Fibroblast of skin of back (primary cell): ENCODE measurements at places on chromosomes 16 and 17.
A peak's percentile ranks its signal among the peaks of the same experiment; 100 is the strongest.

DNA sequence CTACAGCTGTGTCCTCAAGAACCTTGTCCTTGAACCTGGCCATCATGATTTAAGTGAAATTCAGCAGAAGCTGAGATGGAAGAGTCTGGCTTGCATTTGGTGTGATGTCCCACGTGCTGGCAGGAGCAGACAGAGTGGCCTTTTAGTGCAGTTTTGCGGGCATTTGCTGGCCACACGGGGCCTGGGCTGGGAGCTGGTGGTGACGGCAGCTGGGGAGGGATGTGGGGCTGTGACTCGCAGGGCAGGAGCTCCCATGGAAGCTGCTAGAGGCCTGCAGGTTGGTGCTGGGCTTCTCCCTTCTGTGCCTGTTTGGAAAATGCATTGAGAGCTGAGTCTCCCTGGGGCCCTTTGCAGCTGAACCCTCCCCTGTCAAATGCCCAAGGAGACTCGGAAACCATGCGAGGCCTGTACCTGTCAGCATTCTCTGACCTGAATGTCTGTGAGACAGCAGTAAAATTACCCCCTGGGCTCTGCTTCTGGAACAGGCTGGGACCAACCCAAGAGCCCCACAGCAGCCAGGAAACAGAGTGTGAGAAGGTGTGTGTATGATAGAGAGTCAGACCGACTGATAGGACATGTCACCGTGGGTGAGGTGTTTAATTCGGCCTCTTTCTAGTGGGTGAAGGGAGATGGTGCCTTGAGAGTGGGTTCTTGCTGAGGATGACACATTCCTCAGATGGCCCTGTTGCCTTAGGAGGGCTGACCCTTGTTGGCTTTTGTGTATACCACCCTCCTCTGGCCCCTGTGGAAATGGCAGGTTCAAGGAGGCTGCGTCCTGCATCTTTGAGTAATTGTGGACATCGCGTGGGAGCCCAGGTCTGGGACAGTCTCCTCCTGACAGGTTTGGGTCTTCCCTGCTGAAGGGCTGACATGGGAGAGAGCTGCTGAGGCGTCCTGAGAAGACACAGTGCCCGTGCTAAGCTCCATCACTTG, 145.5 kb downstream of the MSI2 start:
- no peak for DNase-seq

GRCh38 chr16:9003322-9003721, 39.6 kb upstream of the USP7 start:
- no peak for DNase-seq

DNA sequence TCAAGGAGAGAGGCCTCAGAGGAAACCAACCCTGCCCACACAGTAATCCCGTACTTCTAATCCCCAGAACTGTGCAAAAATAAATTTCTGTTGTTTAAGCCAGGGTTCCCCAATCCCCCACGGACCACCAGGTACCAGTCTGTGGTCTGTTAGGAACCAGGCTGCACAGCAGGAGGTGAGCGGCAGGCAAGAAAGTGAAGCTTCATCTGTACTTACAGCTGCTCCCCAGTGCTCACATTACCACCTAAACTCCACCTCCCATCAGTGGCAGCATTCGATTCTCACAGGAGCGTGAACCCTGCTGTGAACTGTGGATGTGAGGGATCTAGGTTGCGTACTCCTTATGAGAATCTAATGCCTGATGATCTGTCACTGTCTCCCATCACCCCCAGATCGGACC, 101.1 kb upstream of the CDC42EP4 start:
- no peak for DNase-seq

DNA sequence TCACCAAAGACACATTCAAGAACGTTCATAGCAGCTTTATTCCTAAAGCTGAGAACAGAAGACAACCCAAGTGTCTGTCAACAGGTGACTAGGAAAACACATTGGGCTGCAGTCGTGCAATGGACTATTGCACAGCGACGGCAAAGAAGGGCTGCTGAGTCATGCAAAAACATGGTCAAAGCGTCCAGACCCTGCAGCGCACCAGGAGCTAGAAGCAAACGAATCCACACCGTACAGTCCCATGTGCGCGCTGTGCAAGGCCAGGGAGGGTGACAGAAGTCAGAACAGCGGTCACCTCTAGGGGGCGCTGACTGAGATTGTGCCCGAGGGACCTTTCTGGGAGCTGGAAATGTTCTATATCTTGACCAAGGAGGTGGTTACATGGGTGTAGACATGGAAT, 266.4 kb downstream of the MAF start:
- DNase-seq, result no peak

DNA sequence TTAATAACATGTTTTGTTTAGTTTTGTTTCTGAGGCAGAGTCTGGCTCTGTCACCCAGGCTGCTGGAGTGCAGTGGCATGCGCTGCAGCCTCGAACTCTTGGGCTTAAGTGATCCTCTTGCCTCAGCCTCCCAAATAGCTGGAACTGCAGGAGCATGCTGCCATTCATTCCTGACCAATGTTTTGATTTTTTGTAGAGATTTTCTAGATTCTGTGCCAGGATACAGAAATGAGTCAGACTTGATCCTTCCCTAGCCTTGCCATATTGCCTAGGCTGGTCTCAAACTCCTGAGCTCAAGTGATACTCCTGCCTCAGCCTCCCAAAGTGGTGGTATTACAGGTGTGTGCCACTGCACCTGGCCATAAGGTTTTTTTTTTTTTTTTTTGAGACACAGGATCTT, 17.7 kb downstream of the TAOK1 start:
- DNase-seq, result peak; percentile 32

DNA sequence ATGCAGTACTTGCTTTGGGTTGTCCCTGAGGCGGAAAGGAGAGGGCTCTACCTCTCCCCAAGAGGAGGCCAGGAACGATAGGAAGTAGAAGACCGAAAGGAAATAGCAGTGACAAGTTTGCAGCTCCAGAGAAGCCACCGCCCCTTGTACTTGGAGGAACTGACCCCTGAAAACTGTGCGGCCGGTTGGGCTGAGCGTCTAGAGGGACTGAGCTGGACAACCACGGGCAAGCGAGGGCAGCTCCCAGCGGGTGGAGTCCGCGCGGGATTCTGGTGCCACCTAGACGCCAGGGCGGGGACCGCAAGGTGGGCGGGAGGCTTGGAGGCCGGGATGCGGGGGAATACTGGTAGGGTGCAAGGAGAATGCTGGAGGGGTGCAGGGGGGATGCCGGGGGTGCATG, 1.3 kb upstream of the SLC6A4 start:
- peak; percentile 23 for DNase-seq

DNA sequence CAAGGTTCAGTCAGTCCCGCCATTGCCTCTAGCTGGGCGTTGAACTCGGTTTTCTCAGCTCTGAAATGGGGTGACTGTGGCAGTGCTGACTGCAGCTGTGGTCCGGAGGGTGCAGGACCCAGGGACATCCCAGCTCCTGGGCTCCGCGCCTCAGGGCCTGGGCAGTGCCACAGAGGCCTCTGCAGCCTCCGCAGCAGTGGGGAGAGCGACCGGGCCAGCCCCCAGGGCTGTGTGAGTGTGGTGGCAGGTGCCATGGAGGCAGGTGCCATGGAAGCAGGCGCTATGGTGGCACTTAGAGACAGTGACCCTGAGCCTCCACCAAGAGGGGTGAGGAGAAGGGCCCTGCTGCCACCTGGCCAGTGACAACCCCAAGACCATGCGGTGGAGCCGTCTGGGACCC, 30.9 kb downstream of the ZNF469 start:
- no peak for DNase-seq

DNA sequence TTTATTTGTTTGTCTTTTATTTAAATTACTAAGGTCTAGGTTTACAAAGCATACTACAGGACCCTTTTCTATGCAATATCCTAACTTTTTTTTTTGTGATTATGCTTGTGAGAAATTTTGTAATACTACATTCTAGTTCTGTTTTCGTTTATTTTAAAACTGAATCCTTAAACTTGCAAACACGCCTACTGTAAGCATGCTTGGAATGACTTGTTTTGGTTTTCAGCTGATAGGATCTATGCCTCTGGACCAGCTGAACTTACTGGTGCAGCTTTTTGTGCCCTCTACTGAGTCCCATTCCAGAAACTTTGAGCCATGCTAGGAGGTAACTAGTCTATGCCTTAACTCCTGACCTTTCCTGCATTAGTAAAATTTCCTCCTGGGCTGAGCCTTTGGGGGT, 6.0 kb downstream of the PDP2 start:
- no peak for DNase-seq

GRCh38 chr16:84341528-84342295, 26.6 kb upstream of the ATP2C2 start:
- no peak for DNase-seq

GRCh38 chr17:75722076-75722475, 817 bp downstream of the ITGB4 start:
- DNase-seq, result no peak

- DNase-seq, result peak; percentile 79
These were observed 65.2 kb upstream of the TOB1 start for GRCh38 chr17:50931144-50931908.

DNA sequence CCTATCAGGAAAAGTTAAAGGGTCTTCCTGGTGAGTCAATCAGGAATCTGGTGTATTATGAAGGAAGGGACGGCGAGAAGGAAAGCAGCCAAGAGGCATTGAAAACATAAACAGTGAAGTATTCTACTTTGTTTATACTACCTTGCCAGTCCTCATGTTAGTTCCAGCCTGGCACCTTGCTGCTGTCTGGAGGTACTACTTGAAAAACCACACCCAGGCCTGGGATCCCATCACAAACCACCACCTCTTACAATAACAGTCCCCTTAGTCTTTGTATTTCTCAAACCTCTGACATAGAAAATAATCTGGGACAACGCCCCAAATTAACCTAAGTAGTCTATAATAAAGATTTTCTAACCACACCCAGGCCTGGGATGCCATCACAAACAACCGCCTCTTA, 676.7 kb upstream of the SOX9 start:
- no peak for DNase-seq

DNA sequence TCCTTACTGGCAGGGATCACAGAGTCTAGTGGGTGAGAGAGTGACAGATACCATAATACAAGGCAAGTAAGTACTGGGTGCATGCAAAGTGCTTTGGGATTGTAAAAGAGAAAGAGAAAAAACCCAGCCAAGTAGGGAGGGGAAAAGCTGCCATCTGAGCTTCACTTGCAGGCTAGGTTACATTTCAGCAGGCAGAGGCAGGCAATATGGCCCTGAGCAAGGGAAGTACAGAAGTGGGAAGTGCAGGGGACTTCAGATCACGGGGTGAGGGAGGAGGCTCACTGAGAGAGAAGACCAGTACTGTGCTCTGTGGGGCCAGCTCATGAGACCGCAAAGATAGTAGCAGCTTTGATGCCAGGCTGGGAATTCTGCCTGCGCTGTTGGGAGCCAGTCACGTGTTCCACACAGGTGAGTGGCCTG, 230.6 kb downstream of the MSI2 start:
- DNase-seq, result no peak

DNA sequence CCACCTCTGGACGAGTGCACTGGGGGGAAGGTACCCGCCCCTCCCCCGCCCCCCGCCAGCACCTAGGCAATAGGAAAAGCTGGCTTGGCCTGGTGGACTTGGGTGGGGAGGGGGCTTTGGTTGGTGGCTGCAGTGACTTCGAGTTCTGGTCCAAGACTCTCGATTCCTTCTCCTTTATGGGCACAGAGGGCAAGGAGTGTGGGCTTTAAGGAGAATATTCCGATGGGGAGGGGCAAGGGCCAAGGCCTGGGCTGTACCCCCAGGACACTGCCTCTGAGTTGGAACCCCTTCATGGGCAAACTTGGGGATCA, 409 bp downstream of the ACSF2 start:
- no peak for DNase-seq

DNA sequence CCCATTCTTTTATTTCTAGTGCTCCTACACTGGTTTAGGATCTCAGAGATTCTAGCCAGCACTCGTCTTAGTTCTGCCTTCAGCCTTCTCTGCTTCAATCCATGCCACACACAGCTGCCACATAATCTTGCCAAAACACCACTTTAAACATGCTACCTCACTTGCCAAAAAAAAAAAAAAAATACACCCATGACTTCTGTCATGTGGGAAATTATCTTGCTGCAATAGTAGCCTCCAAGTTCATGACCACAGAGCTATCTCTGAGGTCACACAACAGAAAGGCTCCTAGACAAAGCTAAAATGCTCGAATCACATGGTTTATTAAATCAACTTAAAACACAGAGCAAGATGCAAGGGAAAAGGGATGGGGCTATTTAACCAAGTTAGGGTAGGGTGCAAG, 18.1 kb downstream of the FZD2 start:
- no peak for DNase-seq

- no peak for DNase-seq
These were observed 528 bp downstream of the PRSS27 start for GRCh38 chr16:2719328-2720063.

GRCh38 chr17:74351552-74352210, 10.0 kb downstream of the BTBD17 start:
- DNase-seq, result no peak

DNA sequence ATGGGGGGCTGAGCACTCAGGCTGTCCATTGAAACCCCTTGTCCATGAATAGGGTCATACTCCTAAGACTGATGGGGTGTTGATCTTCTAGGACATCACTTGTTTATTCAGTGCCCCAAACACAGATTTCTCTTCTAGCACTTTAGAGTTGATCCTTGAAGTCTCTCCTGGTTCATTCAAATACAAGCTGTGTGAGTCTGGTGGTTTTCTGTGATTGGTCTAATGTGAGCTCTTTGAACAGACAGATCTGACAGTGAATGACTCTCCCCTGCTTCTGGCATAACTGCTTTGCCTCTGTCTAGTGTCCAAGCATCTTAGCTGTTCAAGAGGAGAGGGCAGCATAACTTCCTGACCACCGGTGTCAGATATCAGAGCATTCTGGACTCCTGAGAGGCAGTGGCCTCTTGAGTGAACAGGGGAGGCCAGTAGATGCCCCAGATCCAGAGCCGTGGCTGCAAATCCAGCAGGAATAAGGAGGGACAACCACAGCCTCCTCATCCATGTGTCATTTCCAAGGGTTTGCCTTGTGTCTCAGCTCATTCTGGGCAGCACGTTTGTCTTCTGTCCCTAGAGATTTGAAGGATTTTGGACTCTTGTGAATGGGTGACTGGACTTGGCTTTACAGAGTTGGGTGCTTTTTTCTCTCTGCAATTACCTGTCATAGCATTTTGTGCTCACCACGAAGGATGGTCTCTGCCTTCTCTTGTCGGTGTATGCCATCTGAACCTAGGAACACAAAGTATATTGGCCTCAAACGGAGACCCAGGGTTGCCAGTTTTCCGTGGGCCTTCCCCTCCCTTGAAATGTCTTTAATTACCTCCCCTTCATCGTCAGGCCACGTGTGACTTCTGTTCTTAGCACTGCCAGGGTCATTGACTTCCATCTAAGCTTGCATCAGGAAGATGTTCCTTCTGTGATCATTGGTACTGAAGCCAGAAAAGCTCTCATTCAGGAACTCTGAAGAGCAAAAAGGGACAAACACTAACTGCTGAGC, 13.9 kb upstream of the CLEC18C start:
- DNase-seq, result no peak
